Activated CD8-positive, alpha-beta T cell treated with anti-CD3 and anti-CD28 coated beads, Interleukin-2, amount 10 ng/mL, durations not matched to agents 7 days and 5 days (primary cell): ENCODE measurements at places on chromosomes 3 and 15. TPM values are rescaled to one million over a fixed set of nuclear protein-coding genes. Genes with fewer than 3 reads are reported as not detected.

GRCh38 chr3:154981664-154982063 lies 98.5 kb upstream of the MME start:
- no peak for DNase-seq

DNA sequence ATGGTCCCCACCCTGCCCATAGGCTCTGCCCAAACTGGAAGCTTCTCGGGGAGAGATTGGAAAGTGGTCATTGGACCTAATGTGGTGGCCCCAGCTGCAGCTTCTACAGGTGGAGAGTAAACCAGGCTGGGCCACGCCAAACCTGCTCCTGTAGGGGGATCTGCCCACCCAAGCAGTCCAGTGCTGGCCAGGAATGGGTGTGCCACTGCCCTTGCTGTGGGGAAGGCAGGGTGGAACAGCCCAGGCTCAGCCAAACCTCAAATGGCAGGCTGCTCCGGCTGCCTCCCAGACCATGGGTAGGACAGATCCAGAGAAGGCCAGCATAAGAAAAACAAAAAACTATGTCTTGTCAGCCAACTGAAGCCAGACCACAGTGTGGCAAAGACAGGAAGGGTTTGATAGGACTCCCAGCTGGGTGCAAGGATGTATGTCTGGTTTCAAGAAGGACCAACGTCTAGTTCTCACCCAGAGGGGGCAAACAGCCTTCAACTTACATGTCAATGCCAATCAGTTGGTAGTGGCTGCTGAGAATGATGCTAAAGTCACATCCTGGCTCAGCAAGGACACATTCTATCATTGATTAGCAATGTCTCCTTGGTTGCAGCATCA lies 267.3 kb downstream of the UACA start:
- DNase-seq = no peak

GRCh38 chr3:10459954-10460754 lies 45.2 kb downstream of the ATP2B2 start:
- DNase-seq = peak; percentile 83

DNA sequence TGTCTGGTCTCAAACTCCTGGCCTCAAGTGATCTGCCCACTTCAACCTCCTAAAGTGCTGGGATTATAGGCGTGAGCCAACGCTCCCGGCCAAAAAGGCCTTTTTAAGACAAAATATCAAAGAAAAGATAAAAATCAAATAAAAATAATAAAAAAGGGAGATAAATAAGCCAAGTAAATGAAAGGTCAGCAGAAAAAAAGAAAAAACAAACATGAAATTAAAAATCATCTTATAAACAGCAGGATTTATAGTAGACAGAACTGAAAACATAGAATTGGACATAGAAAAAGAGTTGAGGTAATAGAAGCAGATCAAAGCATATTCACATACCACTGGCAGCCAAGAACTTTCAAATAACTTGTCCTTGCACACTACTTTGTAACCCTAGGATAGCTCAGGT lies 983.4 kb downstream of the ROBO2 start:
- DNase-seq = no peak

DNA sequence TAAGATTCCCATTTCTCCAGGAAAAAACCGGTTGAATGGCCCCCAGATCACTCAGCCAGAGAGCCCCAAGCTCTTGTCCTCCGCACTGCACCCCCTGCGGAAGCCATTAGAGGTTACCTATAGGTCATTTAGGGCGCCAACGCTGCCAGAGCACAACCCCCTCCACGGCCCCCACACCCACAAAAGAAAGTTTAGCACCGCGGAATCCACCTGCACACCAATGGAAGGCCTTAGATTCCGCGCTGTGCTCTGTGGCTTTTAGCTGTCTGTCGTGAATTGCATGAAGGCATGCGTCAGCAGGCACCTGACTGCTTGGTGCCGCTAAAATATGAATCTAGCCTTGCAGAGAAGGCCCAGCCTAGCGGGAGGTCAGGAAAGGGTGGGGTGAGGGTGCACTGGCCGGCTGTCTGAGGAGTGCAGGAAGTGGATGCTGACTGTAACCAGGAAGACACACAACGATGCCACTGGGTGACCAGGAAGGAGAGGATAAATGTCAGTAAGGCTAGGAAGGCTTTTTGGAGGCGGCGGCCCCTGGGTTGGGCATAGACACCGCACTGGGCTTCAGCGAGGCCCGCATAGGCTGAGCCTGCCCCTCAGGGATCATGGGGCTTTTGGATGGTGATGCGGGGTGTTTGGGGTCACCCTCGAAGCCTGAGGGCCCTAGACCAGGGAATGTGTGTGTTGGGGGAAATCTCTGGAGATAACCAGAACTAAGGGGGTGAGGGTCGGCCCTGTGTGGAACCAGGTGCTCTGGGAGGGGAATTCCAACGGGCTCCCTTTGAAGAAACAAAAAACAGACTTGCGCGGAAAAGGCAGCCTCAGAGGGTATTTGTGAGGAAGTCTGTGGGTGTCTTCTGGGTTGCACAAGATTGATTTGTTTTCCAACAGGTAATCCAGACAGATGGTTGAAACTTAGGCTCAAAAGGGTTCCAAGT lies 976 bp upstream of the NUP210 start:
- peak; percentile 88 for DNase-seq

GRCh38 chr3:131328721-131329120 lies 52.9 kb upstream of the NUDT16 start:
- DNase-seq = no peak

GRCh38 chr3:12598890-12599289 lies 42.0 kb downstream of the MKRN2 start:
- no peak for DNase-seq

- no peak for DNase-seq
Observed at GRCh38 chr3:5013021-5013906, 34.0 kb downstream of the BHLHE40 start.

DNA sequence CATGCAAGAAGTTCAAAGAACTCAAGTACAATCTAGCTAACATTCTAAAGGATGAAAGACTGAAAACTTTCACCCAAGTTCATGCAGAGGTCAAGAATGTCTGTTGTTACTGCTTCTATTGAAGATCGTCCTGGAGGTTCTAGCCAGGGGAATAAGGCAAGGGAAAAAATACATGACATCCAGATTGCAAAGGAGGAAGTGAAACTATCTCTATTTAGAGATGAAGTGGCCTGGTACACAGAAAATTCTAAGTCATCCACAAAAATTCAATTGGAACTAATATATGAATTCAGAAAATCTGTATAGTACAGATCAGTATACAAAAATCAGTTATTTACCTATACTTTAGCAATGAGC lies 693.0 kb downstream of the NR2F2 start:
- no peak for DNase-seq

DNA sequence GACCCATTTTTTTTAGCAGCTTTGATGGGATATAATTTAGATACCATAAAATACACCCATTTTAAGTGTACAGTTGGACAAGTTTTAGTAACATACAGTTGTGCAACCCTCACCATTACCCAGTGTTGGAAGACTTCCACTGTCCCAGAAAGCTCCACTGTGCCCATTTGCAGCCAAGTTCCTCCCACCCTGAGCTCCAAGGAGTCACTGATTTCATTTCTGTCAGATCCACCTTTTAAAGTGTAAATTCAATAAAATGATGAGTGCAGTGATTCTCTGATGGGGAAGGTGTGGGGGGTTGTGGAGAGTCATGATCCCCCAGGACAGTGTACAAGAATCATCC lies 93.2 kb upstream of the IGF1R start:
- no peak for DNase-seq

- DNase-seq = peak; percentile 46
Observed at GRCh38 chr15:74799255-74799855, 13.3 kb upstream of the LMAN1L start.

GRCh38 chr3:113450911-113451310 lies 9.6 kb upstream of the CFAP44 start:
- DNase-seq = no peak

GRCh38 chr15:46956456-46956855 lies 760.8 kb upstream of the SEMA6D start:
- DNase-seq = no peak

GRCh38 chr15:73527598-73527997 lies 84.6 kb downstream of the REC114 start:
- DNase-seq = no peak

- DNase-seq = no peak
Observed at GRCh38 chr3:168049367-168049974, 46.3 kb downstream of the GOLIM4 start.

DNA sequence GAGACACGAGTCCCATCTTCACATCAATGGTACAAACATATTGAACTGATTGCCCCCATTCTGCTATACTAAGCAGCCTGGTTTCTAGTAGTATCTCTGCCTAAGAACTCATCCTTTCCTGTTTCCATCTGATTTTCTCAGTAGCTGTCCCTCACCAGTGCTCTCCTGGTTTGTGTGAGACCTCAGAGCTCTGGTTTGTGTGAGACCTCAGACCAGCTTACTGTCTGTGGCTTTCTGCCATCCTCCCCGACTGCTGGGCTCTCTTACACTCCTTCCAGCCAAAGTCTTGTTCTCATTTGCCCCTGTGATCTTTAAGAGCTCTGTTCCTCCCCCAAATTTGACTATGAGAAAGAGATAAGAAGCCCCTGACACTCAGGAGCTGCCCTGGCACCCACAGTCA lies 41.1 kb upstream of the NEDD4 start:
- DNase-seq = peak; percentile 44

Gene PCSK6
- 0.68 TPM for total RNA-seq

DNA sequence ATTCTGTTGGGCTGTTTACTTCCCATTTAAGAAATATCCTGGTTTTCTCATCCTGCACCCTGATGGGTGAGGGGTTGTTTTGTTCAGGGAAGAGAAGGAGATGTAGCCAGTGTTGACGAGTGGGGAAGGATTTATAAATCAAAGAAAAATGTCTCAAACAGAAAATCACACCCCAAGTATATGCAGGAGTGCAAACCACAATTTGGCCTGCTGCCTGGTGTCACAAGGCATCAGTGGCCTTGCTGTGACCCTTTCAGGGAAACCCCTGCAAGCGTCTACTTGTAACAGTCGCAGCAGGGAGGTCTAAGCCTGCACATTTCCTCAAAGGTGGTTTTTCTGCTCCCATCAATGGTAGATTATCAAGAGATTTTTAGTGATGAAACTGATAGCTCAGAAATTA lies 132.6 kb upstream of the LRRN1 start:
- no peak for DNase-seq

GRCh38 chr15:37100109-37100965 lies at the start of gene MEIS2:
Gene MEIS2 (minus strand): TSS chr15:37100549. CDS start chr15:37099466, 1,083 bp downstream.
- DNase-seq = peak; percentile 44

- peak; percentile 71 for DNase-seq
Observed at GRCh38 chr15:90249203-90249863, at the start of gene TTLL13. Gene TTLL13 (plus strand): TSS chr15:90249556. CDS start chr15:90250631, 1,075 bp downstream.

Gene CAMK2N2
- not detected for total RNA-seq

GRCh38 chr3:100402256-100402655 lies 917 bp downstream of the LNP1 start:
- no peak for DNase-seq

- DNase-seq = no peak
Observed at GRCh38 chr3:127716384-127716783, 43.6 kb downstream of the ABTB1 start.

DNA sequence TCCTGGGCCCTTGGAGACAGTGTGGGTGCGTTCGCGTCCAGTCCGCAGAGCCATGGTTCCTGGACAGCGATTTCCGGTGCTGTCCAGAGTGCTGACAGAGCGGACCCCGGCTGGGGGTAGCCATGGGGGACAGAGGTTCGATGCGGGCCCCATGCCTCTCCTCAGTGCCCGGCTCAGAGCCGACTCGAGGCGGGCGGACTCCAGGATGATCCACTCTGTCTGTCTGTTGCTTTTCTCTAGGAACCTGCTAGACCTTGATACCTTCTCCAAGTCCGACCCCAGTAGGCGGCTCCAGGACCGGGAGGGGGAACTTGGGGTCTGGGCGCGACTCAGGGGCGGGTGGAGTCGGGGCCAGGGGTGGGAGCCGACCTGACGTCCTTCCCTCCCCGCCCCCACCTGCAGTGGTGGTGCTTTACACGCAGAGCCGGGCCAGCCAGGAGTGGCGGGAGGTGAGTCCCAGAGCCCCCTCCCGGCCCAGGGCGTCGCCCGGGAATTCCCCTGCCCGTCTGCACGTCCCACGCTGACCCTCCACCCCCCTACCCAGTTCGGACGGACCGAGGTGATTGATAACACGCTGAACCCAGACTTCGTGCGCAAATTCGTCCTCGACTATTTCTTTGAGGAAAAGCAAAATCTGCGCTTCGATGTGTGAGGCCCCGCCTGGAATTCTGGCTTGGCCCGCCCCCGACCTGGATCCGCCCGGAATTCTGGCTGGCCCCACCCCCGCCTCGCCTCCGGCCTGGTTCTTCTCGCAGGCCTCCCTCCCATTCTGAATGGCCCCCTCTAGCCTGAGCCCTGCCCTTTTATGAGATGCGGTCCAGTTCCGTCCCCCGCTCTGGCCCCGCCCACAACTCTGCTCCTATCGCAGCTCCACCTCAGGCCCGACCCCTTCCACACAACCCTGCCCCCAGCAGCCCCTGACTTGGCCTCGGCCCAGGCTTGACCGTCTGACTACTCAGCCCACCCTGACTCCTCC lies 1.0 kb downstream of the CPNE9 start:
- DNase-seq = peak; percentile 27

Gene CSPG4
- not detected for total RNA-seq

Gene LMAN1L
- total RNA-seq = 0.47 TPM

GRCh38 chr3:128432301-128432970 lies 34.3 kb downstream of the DNAJB8 start:
- no peak for DNase-seq

- no peak for DNase-seq
Observed at GRCh38 chr15:86663304-86663703, 583.6 kb downstream of the AGBL1 start.

Gene UROC1
- total RNA-seq = not detected

- DNase-seq = no peak
Observed at GRCh38 chr3:45204136-45204535, 22.0 kb downstream of the TMEM158 start.

GRCh38 chr15:78061963-78062427 lies 15.5 kb downstream of the TBC1D2B start:
- DNase-seq = peak; percentile 68

- no peak for DNase-seq
Observed at GRCh38 chr3:167114619-167115018, 265.5 kb downstream of the ZBBX start.

- DNase-seq = no peak
Observed at GRCh38 chr3:177721864-177722785, 524.8 kb upstream of the TBL1XR1 start.
